Pancreas (tissue), 10 donors: ENCODE measurements at places on chromosomes 2 and 18. TPM values are rescaled to one million over a fixed set of nuclear protein-coding genes. Genes with fewer than 3 reads are reported as not detected.

DNA sequence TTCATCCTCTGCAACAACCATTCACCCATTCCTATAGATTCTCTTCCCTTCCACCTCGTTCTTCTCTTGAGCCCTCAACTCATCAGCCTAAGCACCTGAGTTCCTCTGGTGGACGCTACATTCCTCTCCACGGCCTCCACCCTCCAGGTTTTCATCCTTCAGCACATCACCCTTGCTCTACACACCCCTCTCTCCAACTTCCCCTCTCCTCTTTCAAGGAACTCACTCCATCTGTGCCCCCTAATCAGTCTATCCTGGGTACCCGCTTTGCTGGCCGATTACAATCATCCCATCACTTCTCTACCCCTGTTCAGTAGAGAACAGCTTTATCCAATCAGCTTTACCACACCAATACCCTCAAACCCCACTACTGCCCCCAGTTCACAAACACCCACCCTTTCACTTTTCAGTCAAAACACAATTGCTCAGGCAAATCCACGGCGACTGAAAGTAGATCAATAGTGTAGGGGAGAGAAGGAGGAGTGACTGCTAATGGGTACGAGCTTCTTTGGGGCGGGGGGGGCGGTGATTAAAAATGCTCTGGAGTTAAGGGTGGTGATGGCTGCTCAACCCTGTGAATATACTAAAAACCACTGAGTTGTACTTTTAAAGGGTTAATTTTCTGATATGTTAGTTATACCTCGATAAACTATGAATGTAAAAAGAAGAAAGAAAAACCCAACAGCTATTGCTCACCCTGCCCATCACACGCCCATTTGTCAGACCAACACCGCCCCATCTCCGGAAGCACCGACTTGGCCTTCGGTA, 857 bp downstream of the DYM start:
- no peak overlapping the region for H3K27ac ChIP-seq
- peak overlapping the region; percentile 87 for H3K4me3 ChIP-seq
- DNase-seq = no peak
- H3K27me3 ChIP-seq = no peaks in the 10 kb centered on the region

GRCh38 chr2:172834881-172835280, 99.2 kb downstream of the RAPGEF4 start:
- no peaks in the 10 kb centered on the region for H3K4me1 ChIP-seq
- H3K27me3 ChIP-seq = no peaks in the 10 kb centered on the region
- H3K36me3 ChIP-seq = no peaks in the 10 kb centered on the region
- no peak overlapping the region for H3K27ac ChIP-seq
- no peak overlapping the region for H3K4me3 ChIP-seq

DNA sequence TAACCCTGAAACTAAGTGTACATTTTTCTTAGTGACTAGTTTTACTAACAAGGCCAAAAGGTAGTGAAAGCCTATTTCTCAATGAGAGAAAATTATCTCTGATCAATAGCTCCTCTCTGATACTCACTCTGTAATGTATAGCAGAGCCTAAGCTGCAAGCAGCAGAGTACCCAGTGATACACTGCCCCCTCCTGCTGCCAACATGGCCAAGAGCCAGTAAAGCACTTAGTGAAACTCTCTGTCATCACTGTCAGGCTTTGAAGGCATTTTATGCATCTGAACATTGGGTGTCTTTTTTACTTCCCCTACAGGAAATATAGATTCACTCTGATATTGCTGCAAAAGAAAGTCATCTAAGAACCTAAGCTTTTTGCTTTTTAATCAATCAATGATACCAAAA, 784.1 kb upstream of the CDH7 start:
- H3K27ac ChIP-seq = no peak overlapping the region
- H3K4me1 ChIP-seq = no peaks in the 10 kb centered on the region
- no peak overlapping the region for H3K4me3 ChIP-seq
- DNase-seq = no peak
- H3K36me3 ChIP-seq = no peaks in the 10 kb centered on the region

- no peak overlapping the region for H3K27ac ChIP-seq
- H3K4me3 ChIP-seq = no peak overlapping the region
- peak; percentile 16 for DNase-seq
Measured at GRCh38 chr2:117785740-117786139, 28.8 kb upstream of the DDX18 start.

GRCh38 chr2:164458792-164459191, 162.5 kb downstream of the GRB14 start:
- DNase-seq = no peak
- H3K4me1 ChIP-seq = no peaks in the 10 kb centered on the region
- no peak overlapping the region for H3K4me3 ChIP-seq

GRCh38 chr2:236113425-236113824, 54.8 kb downstream of the GBX2 start:
- no peak overlapping the region for H3K27ac ChIP-seq
- no peak overlapping the region for H3K4me3 ChIP-seq
- no peaks in the 10 kb centered on the region for H3K4me1 ChIP-seq
- no peaks in the 10 kb centered on the region for H3K36me3 ChIP-seq
- no peak for DNase-seq

GRCh38 chr2:166224197-166224596, 96.4 kb upstream of the SCN1A start:
- DNase-seq = no peak
- no peaks in the 10 kb centered on the region for H3K36me3 ChIP-seq
- no peaks in the 10 kb centered on the region for H3K27me3 ChIP-seq
- H3K27ac ChIP-seq = no peak overlapping the region

DNA sequence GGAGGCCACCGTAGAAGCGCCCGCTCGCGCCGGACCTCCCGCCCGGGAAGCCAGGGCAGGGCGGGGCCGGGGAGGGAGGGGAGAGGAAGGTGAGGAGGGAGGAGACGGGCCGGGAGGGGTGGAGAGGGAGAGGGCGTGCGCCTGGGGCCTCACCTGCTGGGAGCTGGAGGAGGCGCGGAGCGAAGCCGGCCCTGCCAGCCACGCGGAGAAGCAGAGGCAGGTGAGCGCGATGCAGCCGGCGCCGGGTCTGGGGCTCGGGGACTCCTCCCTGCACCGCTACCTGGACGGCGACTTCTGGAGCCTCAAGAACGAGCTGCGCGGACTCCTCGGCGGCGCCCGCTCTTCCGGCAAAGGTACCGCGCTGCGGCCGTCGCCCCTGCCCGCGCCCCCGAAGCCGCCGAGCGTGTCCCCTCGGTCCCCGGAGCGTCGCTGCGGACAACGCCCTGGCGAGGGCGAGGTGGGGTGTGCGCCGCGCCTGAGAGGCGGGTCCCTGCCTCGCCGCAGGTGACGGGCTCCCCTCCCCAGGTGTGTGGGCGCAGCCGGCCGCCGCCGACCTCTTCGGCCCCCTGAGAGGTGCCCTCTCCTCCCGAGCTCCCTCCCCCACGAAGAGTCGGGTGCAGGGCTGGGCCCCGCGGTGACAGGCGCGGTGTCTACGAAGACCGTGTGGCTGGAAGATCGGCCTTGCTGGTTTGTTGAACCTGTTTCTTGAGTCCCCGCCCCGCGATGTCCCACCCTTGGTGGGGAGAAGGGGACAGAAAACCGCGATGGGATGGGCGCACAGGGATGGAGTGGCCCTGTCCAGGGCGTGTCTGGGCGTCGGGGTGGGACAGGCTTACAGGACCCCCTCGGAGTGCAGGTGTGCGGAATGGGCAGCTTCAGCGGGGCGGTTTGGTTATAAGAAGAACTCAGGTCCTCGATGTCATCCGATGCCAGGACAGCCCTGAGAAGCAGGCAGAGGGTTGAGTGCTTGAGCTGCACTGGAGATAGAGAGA, at the start of gene ACOXL:
Gene ACOXL (plus strand): TSS at position 152 of the 992 bp plus-strand sequence. CDS start 35,817 bp downstream, outside the sequence.
- no peaks in the 10 kb centered on the region for H3K36me3 ChIP-seq
- no peak within 1 kb of the TSS for H3K27ac ChIP-seq
- H3K27me3 ChIP-seq = peaks cover 5% of the 10 kb centered on the region
- peak; percentile 54 for DNase-seq

- no peaks in the 10 kb centered on the region for H3K36me3 ChIP-seq
- DNase-seq = no peak
- H3K4me1 ChIP-seq = no peaks in the 10 kb centered on the region
- H3K4me3 ChIP-seq = no peak overlapping the region
- H3K27me3 ChIP-seq = no peaks in the 10 kb centered on the region
- H3K27ac ChIP-seq = no peak overlapping the region
Measured at GRCh38 chr18:39506581-39507330, 1941.2 kb upstream of the CELF4 start.

GRCh38 chr2:111999809-112000208, 55.3 kb upstream of the TMEM87B start:
- H3K27ac ChIP-seq = no peak overlapping the region
- no peaks in the 10 kb centered on the region for H3K36me3 ChIP-seq
- no peaks in the 10 kb centered on the region for H3K4me1 ChIP-seq

GRCh38 chr2:217258170-217258569, 398.3 kb upstream of the TNP1 start:
- H3K4me1 ChIP-seq = no peaks in the 10 kb centered on the region
- no peak for DNase-seq
- H3K36me3 ChIP-seq = no peaks in the 10 kb centered on the region
- no peaks in the 10 kb centered on the region for H3K27me3 ChIP-seq
- H3K27ac ChIP-seq = no peak overlapping the region

GRCh38 chr2:60476206-60476954, 77.1 kb downstream of the BCL11A start:
- no peaks in the 10 kb centered on the region for H3K27me3 ChIP-seq
- no peak for DNase-seq
- peaks cover 21% of the 10 kb centered on the region for H3K4me1 ChIP-seq
- peak overlapping the region; percentile 13 for H3K27ac ChIP-seq

GRCh38 chr18:31206787-31207381, 44.2 kb upstream of the DSC1 start:
- H3K36me3 ChIP-seq = no peaks in the 10 kb centered on the region
- H3K4me1 ChIP-seq = peaks cover 11% of the 10 kb centered on the region
- peak; percentile 86 for DNase-seq
- H3K4me3 ChIP-seq = peak overlapping the region; percentile 5
- H3K27me3 ChIP-seq = no peaks in the 10 kb centered on the region

- no peak for DNase-seq
- H3K36me3 ChIP-seq = no peaks in the 10 kb centered on the region
- no peaks in the 10 kb centered on the region for H3K27me3 ChIP-seq
- peaks cover 18% of the 10 kb centered on the region for H3K4me1 ChIP-seq
- no peak overlapping the region for H3K4me3 ChIP-seq
Measured at GRCh38 chr18:49172246-49172645, 221.5 kb upstream of the SMAD7 start.

DNA sequence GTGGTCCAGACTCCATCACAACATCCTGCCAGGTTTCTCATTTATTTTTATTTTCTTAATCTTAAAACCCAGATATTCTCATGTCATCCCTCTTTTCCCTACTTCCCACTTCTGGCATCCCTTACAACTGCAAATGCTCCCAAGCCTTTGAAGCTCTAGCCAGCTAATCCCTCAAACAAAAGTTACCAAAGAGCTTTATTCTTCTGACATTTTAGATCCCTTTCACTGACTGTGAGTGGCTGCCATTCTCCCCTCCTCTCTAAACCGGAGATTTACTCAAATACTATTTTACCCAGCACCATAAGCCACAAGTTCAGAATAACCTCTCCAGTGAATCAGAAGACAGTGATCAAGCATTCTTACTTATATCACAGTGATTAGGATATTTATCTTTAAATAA, 569.0 kb upstream of the SYT4 start:
- H3K36me3 ChIP-seq = no peaks in the 10 kb centered on the region
- H3K27ac ChIP-seq = no peak overlapping the region
- DNase-seq = no peak
- no peaks in the 10 kb centered on the region for H3K4me1 ChIP-seq

DNA sequence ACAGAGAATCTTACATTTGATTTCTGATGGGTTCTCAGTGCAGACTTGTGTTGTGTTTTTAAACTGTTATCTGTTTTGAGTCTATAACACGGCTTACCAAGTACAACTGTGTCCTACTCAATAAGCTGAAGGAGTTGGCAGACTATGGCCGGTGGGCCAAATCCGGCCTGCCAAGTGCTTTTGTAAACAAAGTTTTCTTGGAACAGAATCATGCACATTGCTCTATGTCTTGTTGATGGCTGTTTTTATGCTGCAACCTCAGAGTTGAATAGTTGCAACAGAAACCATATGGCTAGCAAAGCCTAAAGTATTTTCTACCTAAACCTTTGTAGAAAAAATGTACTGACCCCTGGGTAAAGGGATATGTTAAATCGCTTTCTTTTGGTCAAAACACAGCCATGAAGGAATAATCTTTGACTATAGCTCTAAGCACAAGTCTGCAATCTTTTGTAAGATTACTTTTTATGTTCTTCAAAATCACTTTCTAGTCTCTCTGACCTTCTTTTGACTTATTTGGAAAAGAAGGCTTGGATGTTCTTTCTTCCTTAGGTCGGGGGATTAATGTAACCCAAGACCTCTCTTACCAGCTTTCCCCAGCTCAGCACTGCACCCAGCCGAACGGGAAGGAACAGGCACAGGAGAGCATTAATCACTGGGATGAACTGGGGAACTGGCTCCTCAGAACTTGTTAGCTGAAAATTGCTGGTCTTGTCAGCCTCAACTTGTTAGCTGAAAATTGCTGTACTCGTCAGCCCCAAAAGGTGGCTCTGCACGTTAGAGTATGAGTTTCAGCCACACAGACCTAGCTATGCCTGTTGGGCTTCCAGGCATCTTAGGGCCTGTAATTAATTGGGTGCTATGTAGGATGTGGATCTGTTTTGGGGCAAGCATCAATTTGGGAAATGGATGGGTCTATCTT, 75.4 kb downstream of the CD8B2 start:
- H3K27me3 ChIP-seq = no peaks in the 10 kb centered on the region
- no peak for DNase-seq
- H3K36me3 ChIP-seq = no peaks in the 10 kb centered on the region
- no peak overlapping the region for H3K27ac ChIP-seq
- H3K4me3 ChIP-seq = no peak overlapping the region

- H3K36me3 ChIP-seq = peaks cover 6% of the 10 kb centered on the region
- H3K27ac ChIP-seq = no peak overlapping the region
- no peaks in the 10 kb centered on the region for H3K27me3 ChIP-seq
- DNase-seq = no peak
- H3K4me3 ChIP-seq = no peak overlapping the region
Measured at GRCh38 chr18:10488017-10488416, 33.6 kb downstream of the APCDD1 start.

GRCh38 chr2:24517247-24517646, 26.2 kb downstream of the NCOA1 start:
- H3K4me1 ChIP-seq = peaks cover 28% of the 10 kb centered on the region
- no peaks in the 10 kb centered on the region for H3K27me3 ChIP-seq
- H3K4me3 ChIP-seq = no peak overlapping the region
- DNase-seq = peak; percentile 24

- H3K27ac ChIP-seq = no peak overlapping the region
- no peaks in the 10 kb centered on the region for H3K36me3 ChIP-seq
- no peak for DNase-seq
- H3K27me3 ChIP-seq = no peaks in the 10 kb centered on the region
- no peaks in the 10 kb centered on the region for H3K4me1 ChIP-seq
Measured at GRCh38 chr18:59015531-59016152, 124.0 kb upstream of the SEC11C start.

Gene FIGLA
- total RNA-seq = 0.83 TPM

Gene IL1A
- total RNA-seq = not detected

Gene PHOSPHO2
- 3.9 TPM for total RNA-seq

Gene FOXD4L1
- total RNA-seq = not detected

Gene ZNG1B
- total RNA-seq = 19.5 TPM

Gene DIPK1C
- total RNA-seq = not detected

Gene IL18R1
- 0.63 TPM for total RNA-seq

Gene AQP12A
- 46.6 TPM for total RNA-seq

Gene AFF3
- 1.0 TPM for total RNA-seq
